AG04449 (cell line): ENCODE measurements at places on chromosomes 2 and 18.

DNA sequence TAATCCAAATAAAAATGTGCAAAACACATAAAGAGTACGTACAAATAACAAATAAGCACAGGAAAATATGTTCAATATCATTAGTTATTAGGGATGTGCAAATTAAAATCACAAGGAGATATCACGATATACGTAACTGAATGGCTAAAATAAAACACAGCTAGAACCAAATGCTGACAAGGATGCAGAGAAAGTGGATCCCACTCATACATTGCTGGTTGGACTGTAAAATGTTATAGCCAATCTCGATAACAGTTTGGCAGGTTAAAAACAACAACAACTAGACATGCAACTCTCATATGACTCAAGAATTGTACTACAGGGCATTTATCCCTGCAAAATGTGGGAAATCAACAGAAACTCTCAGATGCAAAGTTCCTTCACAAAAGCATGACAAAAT lies 553.9 kb downstream of the ADCYAP1 start:
- DNase-seq, result no peak

GRCh38 chr2:219253753-219254589 lies at the start of gene TUBA4A:
Gene TUBA4A (minus strand): TSS chr2:219253918. CDS start chr2:219253858, 60 bp downstream.
- no peak for DNase-seq

- DNase-seq, result no peak
These were observed 22.9 kb upstream of the CUL3 start for GRCh38 chr2:224608104-224608503.

GRCh38 chr2:79630060-79630459 lies 117.2 kb downstream of the CTNNA2 start:
- no peak for DNase-seq

DNA sequence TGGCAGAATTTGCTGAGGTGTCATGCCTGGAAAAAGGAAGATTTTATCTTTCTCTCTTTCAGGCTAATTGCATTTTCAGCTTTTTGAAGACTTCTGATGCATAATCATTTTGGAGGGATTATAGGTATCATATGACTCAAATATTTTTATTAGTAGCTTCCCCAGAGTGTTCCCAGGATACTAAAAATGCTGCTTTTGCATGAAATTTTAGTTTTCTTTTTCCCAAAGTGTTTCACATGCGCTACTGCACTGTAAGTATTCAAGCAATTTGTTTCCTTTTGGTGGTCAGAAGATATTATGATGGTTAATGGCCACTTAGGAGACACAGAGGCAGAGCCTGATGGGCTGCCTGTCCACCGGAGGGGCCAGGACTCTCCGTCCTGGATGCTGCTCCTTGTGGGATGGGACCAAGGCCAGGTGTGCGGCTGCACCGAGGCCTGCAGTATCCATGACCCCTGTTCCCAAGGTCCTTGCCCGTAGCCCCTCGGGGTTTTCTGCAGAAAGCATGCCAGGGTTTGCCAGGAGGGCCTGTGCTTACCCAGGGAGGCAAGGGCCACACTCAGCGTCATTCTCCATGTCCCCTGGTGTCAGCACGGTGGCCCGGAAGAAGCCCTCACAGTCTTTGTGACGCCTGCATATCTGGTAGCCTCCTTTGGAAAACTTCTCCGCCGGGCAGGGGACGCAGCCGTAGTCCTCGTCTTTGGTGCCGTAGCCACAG lies 60.2 kb downstream of the EDAR start:
- no peak for DNase-seq

GRCh38 chr2:238573065-238573778 lies 146.5 kb downstream of the ASB1 start:
- DNase-seq, result no peak

DNA sequence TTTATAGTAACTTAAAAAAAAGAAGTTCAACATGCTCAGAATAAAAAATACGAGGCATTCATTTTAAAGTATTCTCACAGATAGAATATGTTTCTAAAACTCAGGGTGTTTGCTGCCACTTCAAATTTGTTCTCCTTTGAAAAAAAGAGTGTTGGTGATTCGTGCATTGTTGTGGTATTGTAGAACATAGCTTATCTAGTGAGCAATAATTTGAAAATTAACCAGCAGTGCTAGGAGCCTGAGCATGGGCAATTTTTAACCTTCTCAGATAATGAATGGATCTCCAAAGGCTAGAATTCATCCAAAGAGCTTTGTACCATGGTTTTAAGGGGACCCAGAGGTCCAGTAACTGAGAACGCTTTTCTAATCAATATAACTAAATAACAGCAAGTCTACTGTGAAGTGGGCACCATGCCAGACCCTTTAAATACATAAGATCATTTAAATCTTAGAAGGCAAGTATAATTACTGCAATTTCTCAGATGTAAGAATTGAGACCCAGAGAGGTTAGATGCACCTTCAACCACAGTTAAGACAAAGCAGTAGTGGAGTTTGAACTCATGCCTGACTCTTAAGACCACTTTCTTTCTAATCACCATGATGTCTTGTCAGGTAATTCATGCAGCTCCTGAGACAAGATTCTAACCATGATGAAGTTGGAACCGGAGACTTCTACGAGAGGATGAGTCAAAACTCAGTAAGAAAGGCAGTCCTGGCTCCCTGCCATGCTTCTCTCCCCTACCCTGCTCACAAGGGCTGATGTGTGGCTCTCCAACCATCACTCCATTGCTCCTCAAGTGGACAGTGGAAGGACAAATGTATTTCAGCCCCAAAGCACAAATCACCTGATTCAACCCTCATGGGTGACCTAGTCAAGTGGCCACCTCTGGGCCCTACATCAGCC lies 3.4 kb downstream of the CYRIA start:
- DNase-seq, result no peak

GRCh38 chr2:127594116-127594591 lies 51.8 kb upstream of the GPR17 start:
- DNase-seq, result no peak

DNA sequence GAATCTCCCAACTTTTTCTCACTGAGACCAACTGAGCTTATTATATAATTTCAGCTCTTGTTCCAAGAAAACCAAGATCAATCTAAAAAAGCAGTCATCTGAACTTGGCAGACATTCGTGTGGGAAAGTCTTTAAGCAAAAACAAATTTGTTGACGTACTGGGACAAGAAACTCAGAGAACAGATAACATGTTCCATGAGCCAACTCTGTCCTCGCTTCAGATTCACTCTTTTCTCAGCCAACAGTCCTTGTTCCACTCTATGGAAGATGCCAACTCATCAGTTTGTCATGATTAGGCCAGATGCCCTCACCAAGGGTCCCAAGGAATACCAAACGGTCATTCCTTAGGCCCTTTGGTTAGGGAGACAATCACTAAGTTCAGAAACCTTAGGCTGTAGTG lies 224.2 kb upstream of the CTAGE1 start:
- no peak for DNase-seq

GRCh38 chr2:131092458-131093005 lies 728 bp downstream of the FAM168B start:
- no peak for DNase-seq

- DNase-seq, result no peak
These were observed 24.1 kb downstream of the RBM43 start for GRCh38 chr2:151237422-151238025.
